ENCODE measurements at places on chromosomes 5 and 9. TPM values are rescaled to one million over a fixed set of nuclear protein-coding genes. Genes with fewer than 3 reads are reported as not detected.

- no peak overlapping the region for H3K27ac ChIP-seq
- H3K4me1 ChIP-seq = no peaks in the 10 kb centered on the region
- H3K27me3 ChIP-seq = no peaks in the 10 kb centered on the region
- no peak overlapping the region for H3K4me3 ChIP-seq
- DNase-seq = no peak
These were observed 304.0 kb downstream of the NR2F1-AS1 start for GRCh38 chr5:93277051-93277450.

DNA sequence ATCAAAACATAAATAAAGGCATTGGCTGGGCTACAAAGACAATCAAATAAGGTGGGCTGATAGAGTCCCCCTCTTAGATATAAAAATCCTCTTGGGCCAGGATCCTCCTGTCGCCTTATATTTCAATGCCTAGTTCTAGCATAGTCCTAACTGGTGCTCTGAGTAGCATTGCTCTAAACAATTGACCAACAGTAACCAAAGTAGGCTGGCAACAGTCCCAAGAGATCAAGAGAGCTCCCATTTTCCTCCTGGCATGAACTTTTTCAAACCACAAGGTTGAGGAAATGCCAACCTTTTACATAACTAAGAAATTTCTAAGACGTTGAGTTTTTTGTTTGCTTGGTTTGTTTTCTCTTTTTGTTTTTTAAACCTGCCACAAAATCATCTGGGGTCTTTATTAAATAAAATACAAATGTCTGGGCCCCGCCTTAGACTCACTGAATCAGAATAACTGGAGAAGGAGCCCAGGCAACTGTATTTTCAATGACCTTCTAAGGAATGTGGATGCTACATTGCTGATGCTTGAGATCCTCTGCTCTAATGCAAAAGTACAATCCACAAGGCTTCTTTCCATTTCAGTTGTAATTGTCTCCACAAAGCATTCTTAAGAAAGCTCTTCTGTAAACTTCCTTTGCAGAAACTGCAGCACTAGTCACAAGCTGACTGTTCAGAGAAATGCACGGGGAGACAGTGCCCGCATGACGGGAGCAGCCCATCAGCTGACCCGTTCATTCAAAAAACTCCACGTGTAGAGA is 2.9 kb downstream of the SLC45A2 start:
- peaks cover under 1% of the 10 kb centered on the region for H3K36me3 ChIP-seq
- H3K27me3 ChIP-seq = no peaks in the 10 kb centered on the region
- no peak overlapping the region for H3K4me3 ChIP-seq
- no peaks in the 10 kb centered on the region for H3K4me1 ChIP-seq

DNA sequence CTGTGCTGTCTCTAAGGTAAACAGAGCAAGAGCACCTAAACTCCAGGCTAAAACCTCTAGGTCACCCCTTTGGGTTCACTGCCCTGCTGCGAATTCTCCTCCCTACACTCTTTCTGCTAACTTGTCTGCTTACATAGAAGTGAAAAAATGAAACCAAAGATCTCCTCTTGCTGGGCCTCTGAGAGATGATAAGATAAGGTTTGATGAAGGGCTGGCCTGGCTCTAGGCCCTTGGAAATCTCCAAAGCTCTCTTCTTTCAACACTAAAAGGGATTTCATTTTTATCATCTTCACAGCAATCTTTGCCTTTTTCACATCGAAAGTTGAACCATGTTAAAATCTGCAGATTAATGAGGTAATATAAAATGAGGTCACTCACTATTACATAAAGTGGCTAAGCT is 450.8 kb upstream of the TLE4 start:
- H3K4me3 ChIP-seq = no peak overlapping the region
- H3K27ac ChIP-seq = no peak overlapping the region
- H3K4me1 ChIP-seq = no peaks in the 10 kb centered on the region
- no peaks in the 10 kb centered on the region for H3K36me3 ChIP-seq
- no peak for DNase-seq

DNA sequence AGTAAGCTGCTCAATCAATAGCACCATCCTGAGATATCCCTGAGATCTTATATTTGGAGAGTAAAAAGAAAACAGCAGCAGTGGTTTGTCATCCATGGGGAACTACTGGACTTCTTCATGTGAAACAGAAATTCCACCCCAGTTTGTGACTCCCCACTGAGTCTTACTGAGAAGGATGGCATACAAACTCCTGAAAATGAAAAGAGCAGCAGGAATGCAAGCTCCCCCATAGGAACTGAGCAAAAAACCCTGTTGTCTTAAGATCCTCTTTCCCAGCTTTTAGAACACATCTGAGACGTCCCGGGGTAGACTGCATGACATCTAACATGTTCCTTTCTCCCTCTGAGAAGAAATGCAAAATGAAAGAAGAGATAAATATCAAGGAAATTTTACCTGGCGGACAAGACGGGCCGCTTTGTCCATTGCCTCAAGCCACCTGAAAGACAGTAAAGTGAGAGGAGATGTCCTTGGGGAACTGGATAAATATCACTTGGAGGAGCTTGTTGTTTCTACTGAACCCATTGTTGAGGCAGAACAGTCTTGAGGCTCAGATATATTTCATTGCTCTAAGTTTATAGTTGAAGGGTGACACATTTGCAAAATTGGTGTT is 117.1 kb downstream of the NUDT12 start:
- H3K27ac ChIP-seq = no peak overlapping the region
- DNase-seq = no peak
- H3K4me3 ChIP-seq = no peak overlapping the region
- no peaks in the 10 kb centered on the region for H3K36me3 ChIP-seq

Gene BNC2
- total RNA-seq = 0.67 TPM

DNA sequence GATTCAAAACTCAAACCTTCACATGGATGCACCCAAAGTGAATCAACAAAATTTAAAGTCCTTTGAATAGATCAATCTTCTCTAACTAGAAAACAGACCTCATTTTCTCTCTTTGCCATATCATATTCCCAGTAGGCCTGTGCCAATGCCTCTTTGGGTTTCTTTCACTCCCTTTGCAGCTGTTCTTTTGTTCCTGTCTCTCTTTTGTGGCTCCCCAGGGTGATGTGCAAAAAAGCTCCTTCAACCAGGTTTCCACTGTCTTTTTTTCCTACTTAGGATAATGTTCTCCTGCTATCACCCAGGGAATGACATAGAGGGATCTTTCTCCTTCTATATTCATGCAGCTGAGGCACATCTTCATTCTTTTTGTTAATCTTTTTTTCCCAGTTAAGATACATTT is 54.6 kb downstream of the MARCHF3 start:
- H3K27me3 ChIP-seq = no peaks in the 10 kb centered on the region
- no peaks in the 10 kb centered on the region for H3K36me3 ChIP-seq
- no peak overlapping the region for H3K27ac ChIP-seq
- H3K4me1 ChIP-seq = no peaks in the 10 kb centered on the region

DNA sequence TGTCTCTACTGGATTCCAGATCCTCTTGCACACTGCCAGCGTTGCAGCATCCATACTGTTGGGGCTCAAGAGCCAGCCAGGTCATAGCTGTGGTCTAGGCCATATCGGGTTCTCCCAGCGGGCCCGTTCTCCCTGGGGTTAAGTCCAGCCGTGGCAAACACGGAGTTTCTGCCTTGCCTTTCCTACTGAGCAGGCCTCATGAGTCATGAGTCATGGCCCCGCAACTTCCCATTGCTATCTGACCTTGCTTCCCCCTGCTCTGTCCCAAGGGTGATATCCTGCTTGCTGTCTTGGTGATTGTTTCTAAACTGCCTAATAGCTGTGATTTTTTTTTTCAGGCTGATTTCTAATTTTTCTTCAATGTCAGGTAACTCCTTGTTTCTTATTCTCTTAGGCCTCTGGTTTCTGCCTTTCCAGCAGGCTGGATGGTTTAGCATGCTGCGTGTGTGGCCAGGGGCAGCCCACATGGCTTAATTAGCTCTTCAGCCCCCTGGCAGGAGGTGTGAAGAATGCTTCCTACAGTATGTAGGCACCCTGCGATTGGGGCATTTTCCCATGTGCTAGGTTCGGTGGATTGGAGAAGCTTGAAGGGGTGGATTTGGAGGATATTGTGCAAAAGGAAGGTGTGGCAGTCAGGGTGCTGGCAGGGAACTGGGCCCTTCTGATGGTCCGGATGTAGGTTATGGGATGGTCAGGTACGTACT is 18.7 kb downstream of the DAPK1 start:
- H3K36me3 ChIP-seq = no peaks in the 10 kb centered on the region
- H3K27ac ChIP-seq = peak overlapping the region; percentile 65
- H3K4me1 ChIP-seq = peaks cover 14% of the 10 kb centered on the region
- H3K27me3 ChIP-seq = no peaks in the 10 kb centered on the region
- H3K4me3 ChIP-seq = no peak overlapping the region

GRCh38 chr5:87116825-87117512 is 150.7 kb upstream of the RASA1 start:
- H3K4me3 ChIP-seq = no peak overlapping the region
- H3K27me3 ChIP-seq = no peaks in the 10 kb centered on the region
- DNase-seq = no peak
- H3K36me3 ChIP-seq = no peaks in the 10 kb centered on the region

Gene TMEFF1
- total RNA-seq = not detected

Gene NUTM2G
- total RNA-seq = not detected

DNA sequence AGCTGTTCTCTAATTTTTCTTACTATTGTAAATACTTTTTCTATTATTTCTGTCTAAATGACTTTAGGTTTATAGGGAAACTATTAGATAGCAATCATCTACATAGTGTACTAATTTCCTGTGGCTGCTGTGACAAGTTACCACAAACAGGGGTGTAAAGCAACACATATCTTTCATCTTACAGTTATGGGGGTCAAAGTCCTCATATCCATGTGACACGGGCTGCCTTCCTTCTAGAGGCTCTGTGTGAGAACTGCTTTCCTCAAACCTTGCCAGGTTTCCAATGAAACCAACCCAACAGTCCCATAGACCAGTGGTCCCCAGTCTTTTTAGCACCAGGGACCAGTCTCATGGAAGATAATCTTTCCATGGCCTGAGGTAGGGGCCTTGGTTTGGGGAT is 189.1 kb downstream of the ROR2 start:
- no peak overlapping the region for H3K27ac ChIP-seq
- DNase-seq = no peak
- H3K27me3 ChIP-seq = peaks cover 4% of the 10 kb centered on the region
- no peaks in the 10 kb centered on the region for H3K36me3 ChIP-seq

DNA sequence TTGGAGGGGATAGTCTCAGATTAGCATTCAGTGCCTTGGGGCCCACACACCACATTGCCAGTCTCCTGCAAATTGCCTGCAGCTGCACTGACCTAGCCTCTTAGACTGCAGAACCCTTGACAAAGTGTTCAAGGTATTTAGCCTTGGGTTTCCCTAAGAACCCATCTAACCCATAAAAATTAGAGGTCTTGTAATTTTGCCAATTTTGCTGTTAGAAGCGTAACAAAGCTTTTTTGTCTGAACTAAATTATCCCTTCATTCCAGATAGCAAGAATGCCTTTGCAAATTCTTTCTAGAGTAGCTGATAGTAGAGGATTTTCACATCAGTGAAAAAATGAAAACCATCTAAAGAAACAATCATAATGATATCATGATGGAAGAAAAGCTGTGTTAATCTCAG is 74.0 kb upstream of the CCNG1 start:
- H3K4me1 ChIP-seq = no peaks in the 10 kb centered on the region
- no peaks in the 10 kb centered on the region for H3K27me3 ChIP-seq
- DNase-seq = no peak
- no peak overlapping the region for H3K27ac ChIP-seq
- no peak overlapping the region for H3K4me3 ChIP-seq
- no peaks in the 10 kb centered on the region for H3K36me3 ChIP-seq

Gene ZBTB6
- total RNA-seq = 7.1 TPM

DNA sequence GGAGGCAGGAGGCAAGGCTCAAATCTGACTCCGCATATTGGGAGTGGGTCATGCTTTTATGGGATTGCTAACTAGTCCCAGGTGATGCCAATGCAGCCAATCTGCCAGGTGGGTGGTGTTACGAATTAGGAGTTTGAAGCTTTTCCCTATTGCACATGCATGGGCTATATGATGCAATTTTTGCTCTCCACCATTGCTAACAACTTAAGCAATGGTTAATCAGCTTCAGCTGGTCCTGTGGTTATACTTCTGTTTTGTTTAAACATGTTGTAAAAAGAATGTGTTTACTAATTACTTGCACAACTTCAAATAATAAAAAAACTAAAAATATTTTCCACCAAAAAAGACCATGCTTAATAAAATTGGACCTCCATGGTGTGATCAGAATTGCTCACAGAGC is 55.7 kb downstream of the SHC3 start:
- no peaks in the 10 kb centered on the region for H3K4me1 ChIP-seq
- no peaks in the 10 kb centered on the region for H3K36me3 ChIP-seq
- H3K27ac ChIP-seq = no peak overlapping the region
- H3K27me3 ChIP-seq = no peaks in the 10 kb centered on the region
- DNase-seq = no peak
- no peak overlapping the region for H3K4me3 ChIP-seq

GRCh38 chr5:175710326-175710725 is 52.5 kb downstream of the HRH2 start:
- no peaks in the 10 kb centered on the region for H3K36me3 ChIP-seq
- H3K4me3 ChIP-seq = no peak overlapping the region
- DNase-seq = no peak
- H3K27ac ChIP-seq = no peak overlapping the region
- H3K27me3 ChIP-seq = no peaks in the 10 kb centered on the region

DNA sequence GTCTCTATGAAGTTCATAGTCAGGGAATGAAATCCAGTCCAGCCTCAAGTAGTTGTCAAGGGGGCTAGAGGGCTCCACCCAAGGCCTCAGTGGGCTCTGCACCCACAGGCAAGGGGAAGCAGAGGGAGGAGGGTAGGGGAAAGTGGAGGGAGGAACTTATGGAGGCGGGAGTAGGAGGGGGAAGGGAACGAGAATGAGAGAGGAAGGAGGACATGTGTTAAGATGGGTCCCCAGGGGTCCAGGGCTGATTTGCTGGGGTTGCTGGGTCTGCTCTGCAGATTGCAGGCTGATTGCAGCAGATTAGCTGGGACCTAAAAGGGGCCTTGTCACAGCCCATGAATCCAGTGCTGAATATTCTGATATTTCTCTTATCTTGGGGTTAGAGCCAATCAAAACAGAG is 166.9 kb upstream of the IL12B start:
- no peaks in the 10 kb centered on the region for H3K36me3 ChIP-seq
- H3K4me1 ChIP-seq = no peaks in the 10 kb centered on the region
- no peaks in the 10 kb centered on the region for H3K27me3 ChIP-seq
- no peak for DNase-seq
- H3K27ac ChIP-seq = no peak overlapping the region

DNA sequence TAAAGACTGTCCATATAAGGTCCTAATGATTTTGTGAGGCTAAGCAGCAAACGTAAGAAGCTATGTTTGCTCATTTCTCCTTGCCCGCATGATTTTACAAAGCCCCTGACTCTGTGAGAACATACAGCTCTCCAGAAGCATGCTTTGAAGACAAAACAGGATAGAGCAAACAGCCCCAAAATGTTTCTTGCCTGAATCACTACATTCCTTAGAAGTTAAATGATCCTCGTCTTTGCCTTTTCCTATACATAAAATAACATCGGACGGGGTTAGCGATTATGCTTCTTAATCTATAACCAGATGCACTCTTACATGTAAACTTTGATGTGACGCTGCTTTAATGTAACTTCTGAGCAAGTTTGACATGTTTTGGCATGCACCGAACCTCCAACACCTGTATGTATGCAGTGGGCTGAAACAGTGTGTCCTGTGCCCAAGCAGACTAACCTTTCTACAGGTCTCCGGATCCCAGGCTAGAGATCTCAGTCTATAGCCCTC is 353.7 kb downstream of the CETN3 start:
- H3K4me3 ChIP-seq = no peak overlapping the region
- no peak overlapping the region for H3K27ac ChIP-seq
- no peak for DNase-seq
- no peaks in the 10 kb centered on the region for H3K36me3 ChIP-seq
- no peaks in the 10 kb centered on the region for H3K27me3 ChIP-seq

- H3K27ac ChIP-seq = peak overlapping the region; percentile 86
- DNase-seq = peak; percentile 35
- H3K4me1 ChIP-seq = peaks cover 22% of the 10 kb centered on the region
- H3K4me3 ChIP-seq = peak overlapping the region; percentile 100
- no peaks in the 10 kb centered on the region for H3K27me3 ChIP-seq
These were observed 497 bp downstream of the NSA2 start for GRCh38 chr5:74767579-74767913.

Gene C9
- 128 TPM for total RNA-seq

Gene COL15A1
- 0.33 TPM for total RNA-seq

Data from liver (tissue), 10 donors.